ENCODE measurements at places on chromosomes 7 and 10.
A peak's percentile ranks its signal among the peaks of the same experiment; 100 is the strongest.

- no peak for DNase-seq
These were observed 17.1 kb upstream of the PRRT4 start for GRCh38 chr7:128378637-128379036.

- DNase-seq = no peak
These were observed 235.2 kb downstream of the CELF2 start for GRCh38 chr10:11252887-11253286.

GRCh38 chr10:78349911-78350663 is 316.4 kb downstream of the RPS24 start:
- no peak for DNase-seq

GRCh38 chr7:134567368-134567767 is 18.5 kb downstream of the AKR1B15 start:
- DNase-seq = no peak

GRCh38 chr7:15389073-15389472 is 172.7 kb downstream of the AGMO start:
- DNase-seq = no peak

GRCh38 chr7:101804088-101804963 is 13.1 kb upstream of the CUX1 start:
- peak; percentile 65 for DNase-seq

DNA sequence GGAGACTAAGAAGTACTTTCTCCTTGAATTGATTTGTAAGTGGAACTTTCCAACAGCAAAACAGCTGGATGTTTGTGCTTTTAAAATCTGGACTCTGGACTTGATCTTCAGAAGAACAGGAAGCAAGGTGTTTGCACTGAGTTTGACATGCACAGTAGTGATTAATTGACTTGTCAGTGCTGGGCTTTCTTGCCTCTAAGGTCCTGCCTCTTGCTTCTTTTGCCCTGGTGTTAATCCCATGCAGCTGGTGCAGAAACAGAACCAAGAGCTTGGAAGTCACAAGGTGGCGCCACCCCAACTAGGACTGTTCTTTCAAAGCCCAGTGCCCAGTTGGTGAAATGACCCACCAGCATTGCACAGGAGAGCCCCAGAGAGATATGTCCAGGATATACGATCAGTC is 66.8 kb upstream of the SEPHS1 start:
- DNase-seq = no peak
